ENCODE measurements at places on chromosomes 5 and 9. TPM values are rescaled to one million over a fixed set of nuclear protein-coding genes. Genes with fewer than 3 reads are reported as not detected.

GRCh38 chr5:156087577-156088110 lies 239.3 kb upstream of the SGCD start:
- DNase-seq = no peak

The ST8SIA4 gene
- 53.5 TPM for total RNA-seq

The FOXI1 gene
- total RNA-seq = not detected

DNA sequence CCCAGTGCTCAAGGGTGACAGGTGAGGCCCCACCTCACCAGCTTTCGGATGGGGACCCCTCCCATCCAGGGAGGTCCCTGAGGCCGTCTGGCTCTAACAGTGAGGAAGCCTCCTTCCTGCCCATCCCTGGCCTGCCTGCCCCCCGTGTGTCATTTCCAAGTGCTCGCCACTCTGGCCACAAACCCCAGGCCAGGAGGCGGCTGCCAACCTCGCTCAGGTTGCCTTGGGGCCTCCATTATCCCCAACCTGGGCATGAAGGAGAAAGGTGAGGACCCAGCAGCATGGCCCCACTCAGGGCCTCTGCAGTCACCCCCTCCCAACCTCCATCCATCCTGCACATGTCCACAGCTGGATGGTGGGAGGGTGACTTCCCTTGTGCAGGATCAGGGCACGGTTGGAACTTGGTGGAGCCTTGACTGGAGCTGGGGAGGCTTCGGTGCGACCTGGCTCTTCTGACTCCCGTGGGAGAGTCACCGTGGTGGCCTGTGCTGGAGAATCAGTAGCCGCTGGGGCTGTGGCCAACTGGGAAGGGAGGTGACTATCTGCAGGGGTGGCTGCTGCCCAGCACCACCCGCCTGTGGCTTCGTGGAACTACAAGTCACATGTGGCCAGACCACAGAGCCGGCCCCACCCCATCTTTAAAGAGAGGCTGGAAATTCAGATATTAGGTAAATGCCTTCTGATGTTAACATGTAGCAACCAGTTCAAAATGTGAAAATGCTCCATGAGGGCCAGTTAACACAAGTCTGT lies 37.5 kb upstream of the GFPT2 start:
- DNase-seq = no peak

DNA sequence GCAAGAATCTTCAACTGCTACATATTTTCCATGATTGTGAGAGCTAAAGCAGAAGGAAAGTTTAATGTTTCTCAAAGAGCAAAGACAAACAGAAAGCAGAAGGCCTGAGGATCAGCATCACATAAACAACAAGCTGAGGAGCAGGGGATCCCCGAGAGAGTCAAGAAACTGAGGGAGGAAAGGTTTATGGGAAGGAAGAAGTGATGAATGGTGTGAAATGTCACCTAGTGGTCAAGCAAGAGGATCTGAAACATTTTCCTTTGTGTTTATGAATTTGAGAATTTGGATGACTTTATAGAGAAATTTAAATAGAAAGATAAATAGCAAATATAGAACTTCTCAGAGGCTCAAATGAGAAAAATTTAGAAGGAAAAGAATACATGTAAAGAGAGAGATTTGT lies 481.9 kb downstream of the CHSY3 start:
- no peak for DNase-seq

GRCh38 chr5:174386306-174386705 lies 338.1 kb upstream of the MSX2 start:
- no peak for DNase-seq

- no peak for DNase-seq
Observed at GRCh38 chr9:38389313-38389712, 3.2 kb upstream of the ALDH1B1 start.

- DNase-seq = no peak
Observed at GRCh38 chr5:39019254-39019653, 54.9 kb downstream of the RICTOR start.

The LRRC70 gene
- 0.60 TPM for total RNA-seq

DNA sequence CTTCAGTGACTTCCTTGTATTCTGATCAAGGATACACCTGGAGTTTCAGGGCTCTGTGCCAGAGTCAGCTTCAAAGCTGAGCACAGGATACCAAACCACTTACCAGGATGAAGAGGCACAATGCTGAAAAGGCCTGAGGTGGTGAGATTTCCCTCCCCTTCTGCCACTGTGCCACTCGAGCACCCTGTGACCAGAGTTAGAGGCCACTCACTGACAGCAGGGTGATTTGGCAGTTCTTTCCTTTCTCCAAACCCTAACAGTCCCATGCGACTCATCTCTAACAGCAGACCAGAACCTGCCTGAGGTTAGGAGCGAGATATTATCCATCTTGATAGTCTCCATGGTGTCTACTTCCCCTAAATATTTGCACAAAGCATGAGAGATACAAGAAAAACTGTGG lies 1.8 kb downstream of the PLGRKT start:
- DNase-seq = no peak

DNA sequence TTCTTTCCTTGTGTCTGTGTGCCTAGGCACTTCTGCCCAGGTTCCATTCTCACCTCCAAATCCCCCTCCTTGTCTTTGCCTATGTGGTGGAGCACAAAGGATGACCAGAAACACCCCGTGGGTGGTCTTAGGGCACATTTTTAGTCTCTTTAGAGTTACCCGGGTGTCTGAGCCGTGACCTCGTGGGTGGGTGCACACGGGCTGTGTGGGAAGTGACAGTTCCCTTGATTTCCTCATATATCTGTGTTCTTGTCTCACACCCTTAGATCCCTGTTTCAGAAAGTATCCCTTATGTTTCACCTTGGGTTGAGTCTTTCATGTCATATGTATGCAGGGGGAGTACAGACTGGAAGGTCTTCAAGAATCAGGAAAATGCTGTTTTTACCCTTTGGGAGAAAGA lies 13.4 kb upstream of the SMIM32 start:
- DNase-seq = no peak

The VCAN gene
- 0.24 TPM for total RNA-seq

The C5orf52 gene
- not detected for total RNA-seq

The CACFD1 gene
- 2.5 TPM for total RNA-seq

The RNF130 gene
- 15.9 TPM for total RNA-seq

GRCh38 chr5:160171666-160172065 lies 52.4 kb upstream of the PWWP2A start:
- DNase-seq = no peak

- no peak for DNase-seq
Observed at GRCh38 chr9:86903734-86904085, 43.6 kb downstream of the GAS1 start.

DNA sequence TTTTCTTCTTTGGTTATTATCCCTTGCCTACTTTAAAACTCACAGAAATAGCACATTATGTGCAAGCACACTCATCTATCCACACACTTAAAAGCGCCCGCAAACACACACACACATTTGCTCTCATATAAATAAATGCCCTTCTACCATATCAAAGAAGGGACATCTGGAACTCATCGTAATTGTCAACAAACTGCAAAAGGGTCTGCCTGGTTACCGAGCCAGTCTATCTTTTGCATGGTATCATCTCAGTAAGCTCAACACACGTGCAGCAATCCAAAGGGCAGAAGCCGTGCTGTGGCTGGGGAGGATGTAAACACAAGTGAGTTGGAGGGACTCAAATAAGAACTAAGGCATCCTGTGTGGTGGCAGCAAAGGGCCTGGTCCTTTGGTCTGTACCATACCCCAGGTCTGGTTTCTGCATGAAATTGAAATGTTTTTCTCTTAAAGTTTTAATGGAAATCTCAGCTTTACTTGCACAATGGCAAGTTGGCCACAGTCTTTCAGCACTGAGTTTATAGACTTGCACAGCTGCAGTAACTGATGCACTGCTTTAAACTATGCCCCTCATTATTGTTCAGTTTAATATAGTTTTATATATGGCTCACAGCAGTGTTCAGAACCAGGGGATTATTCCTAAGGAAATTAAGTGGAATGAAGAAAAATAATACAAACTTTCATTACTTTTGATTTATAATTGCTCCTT lies 331.0 kb downstream of the ADAMTS6 start:
- DNase-seq = no peak

GRCh38 chr5:56496581-56497063 lies 263.5 kb upstream of the ANKRD55 start:
- no peak for DNase-seq

DNA sequence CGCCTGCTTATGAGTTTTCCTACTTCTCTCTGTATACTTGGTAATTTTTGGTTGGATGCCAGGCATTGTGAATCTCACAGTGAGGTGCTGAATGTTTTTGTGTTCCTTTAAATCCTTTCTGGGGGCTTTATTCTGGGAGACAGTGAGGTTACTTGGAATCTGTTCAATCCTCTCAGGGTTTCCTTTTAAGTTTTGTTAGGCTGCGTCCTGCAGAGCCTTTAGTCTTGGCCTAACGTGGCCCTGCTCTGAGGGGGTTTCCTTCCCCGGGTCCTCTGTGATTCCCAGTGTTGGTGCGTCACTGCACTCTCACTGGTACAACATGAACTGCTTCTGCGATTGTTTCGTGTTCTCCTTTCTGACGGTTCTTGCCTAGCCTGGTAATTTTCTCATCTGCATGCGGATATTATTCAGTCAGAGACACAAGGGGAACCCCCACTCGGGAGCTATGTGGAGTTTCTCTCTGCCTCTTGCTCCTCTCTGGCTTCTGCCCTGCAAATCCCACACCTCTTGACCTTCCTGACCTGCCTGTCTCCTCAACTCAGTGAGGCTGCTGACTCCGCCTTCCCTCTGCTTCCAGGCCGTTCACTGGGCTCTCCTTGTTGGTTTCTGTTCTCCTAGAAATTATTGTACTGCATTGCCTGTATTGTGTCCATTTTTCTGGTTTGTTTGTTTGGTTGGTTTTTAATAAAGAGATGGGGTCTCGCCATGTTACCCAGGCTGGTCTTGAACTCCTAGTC lies 128.1 kb downstream of the DAB2IP start:
- DNase-seq = no peak

DNA sequence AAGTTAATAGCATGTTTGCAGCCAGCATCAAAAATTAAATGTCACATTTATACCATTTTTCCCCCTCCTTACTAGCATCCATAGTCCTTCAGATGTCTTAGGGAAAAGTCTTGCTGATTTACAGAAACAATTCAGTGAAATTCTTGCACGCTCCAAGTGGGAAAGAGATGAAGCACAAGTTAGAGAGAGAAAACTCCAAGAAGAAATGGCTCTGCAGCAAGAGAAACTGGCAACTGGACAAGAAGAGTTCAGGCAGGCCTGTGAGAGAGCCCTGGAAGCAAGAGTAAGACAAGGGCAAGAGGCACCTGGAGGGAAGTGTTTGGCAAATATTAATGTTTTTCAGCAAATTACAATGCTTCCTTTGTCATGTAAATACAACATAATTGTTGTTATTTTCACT lies 60.4 kb downstream of the RAB14 start:
- no peak for DNase-seq

The ANXA6 gene
- 452 TPM for total RNA-seq

The CDKN2B-AS1 gene
- 0.58 TPM for total RNA-seq

The GCNT1 gene
- total RNA-seq = 20.9 TPM

The SLC1A3 gene
- 0.35 TPM for total RNA-seq

GRCh38 chr9:9942764-9943424 lies 669.9 kb downstream of the PTPRD start:
- DNase-seq = peak; percentile 2

DNA sequence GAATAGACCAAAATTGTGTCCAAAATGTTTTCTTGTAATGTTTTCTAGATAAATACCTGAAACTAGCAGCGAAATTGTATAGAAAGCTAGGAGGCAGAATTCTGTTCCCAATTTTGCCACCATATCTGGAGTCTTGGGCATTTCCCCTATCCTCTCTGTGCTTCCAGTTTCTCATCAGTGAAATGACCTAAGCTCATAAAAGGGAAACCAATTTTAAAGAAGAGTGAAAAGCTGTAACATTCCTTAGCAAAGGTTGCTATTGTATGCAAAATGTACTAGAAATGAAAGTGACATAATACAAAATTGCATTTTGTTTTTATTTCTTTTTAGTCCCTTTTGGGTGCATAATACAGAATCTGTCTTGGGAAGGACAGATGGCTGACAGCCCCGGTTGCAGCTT lies 36.8 kb upstream of the CAST start:
- no peak for DNase-seq

- no peak for DNase-seq
Observed at GRCh38 chr9:129685220-129685932, 19.9 kb downstream of the PRRX2 start.

GRCh38 chr9:75117564-75117963 lies 29.2 kb downstream of the OSTF1 start:
- DNase-seq = no peak

DNA sequence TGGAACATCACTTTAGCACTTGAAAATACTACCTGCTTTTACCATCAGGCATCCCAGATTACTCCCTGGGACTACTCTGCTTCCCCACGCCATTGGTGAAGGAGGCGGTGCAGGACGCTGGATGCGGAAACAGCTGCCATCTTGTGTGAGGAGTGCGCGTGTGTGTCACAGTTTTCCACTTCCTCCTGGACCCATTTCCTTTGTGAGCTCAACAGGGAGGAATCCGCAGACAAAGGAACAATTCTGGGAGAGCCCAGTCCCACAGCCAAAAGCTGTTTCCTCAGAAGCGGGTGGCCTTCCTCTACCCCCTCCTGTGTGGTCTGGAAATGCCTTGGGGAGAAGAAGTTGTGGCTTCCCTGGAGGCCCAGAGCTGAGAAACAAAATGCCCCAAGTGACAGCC lies 16.8 kb downstream of the AFAP1L1 start:
- DNase-seq = no peak

The CCDC180 gene
- 3.2 TPM for total RNA-seq

DNA sequence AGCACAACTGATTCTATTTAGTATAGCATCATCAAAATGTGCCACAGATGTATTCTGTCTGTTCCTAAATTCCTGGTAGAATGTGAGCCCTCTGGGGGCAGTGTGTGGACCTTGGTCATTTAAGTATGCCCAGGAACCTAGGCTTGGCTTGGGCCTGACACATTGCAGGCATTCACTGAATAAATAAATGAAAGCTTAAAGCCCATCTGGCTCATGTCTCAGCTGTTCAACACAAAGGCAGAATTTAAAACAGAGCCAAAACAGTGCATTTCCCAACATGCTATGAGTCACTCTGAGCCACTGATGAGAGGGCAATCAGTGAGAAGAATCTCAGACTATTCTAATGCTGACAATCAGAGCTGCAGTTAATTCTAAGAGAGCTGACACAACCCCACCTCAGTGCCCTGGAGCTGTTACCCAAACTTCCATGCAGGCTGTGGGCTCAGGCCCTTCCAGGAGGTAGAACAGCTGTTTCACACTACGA lies 8.1 kb downstream of the FAM193B start:
- DNase-seq = no peak

- peak; percentile 8 for DNase-seq
Observed at GRCh38 chr5:57298985-57299491, 125.2 kb downstream of the GPBP1 start.

- DNase-seq = no peak
Observed at GRCh38 chr5:151737431-151737830, 21.0 kb downstream of the ATOX1 start.

GRCh38 chr5:72151169-72151568 lies 43.9 kb downstream of the MAP1B start:
- DNase-seq = no peak

- DNase-seq = no peak
Observed at GRCh38 chr5:171681061-171681460, 104.6 kb upstream of the SMIM23 start.

Data from CD8-positive, alpha-beta memory T cell (primary cell).